ENCODE measurements at places on chromosomes 1 and 21. TPM values are rescaled to one million over a fixed set of nuclear protein-coding genes. Genes with fewer than 3 reads are reported as not detected.

UBL4B gene
- not detected for total RNA-seq

NTNG1 gene
- total RNA-seq, result 6.9 TPM

HENMT1 gene
- 5.7 TPM for total RNA-seq

- no peak overlapping the region for H3K27ac ChIP-seq
- no peaks in the 10 kb centered on the region for H3K36me3 ChIP-seq
- H3K27me3 ChIP-seq, result no peaks in the 10 kb centered on the region
- H3K4me1 ChIP-seq, result peaks cover 2% of the 10 kb centered on the region
- DNase-seq, result no peak
- no peak overlapping the region for H3K4me3 ChIP-seq
Measured at GRCh38 chr1:167344112-167344511, 123.4 kb downstream of the POU2F1 start.

- no peaks in the 10 kb centered on the region for H3K27me3 ChIP-seq
- peaks cover 24% of the 10 kb centered on the region for H3K4me1 ChIP-seq
- no peak for DNase-seq
- no peak overlapping the region for H3K4me3 ChIP-seq
- peak overlapping the region; percentile 1 for H3K27ac ChIP-seq
Measured at GRCh38 chr1:56453417-56454078, 125.8 kb downstream of the PLPP3 start.

SDE2 gene
- 17.1 TPM for total RNA-seq

KLHDC9 gene
- 7.1 TPM for total RNA-seq

GRCh38 chr1:41361495-41362356 lies 492 bp downstream of the FOXO6 start:
- peaks cover 6% of the 10 kb centered on the region for H3K4me1 ChIP-seq
- no peaks in the 10 kb centered on the region for H3K36me3 ChIP-seq
- no peak overlapping the region for H3K4me3 ChIP-seq
- no peaks in the 10 kb centered on the region for H3K27me3 ChIP-seq
- no peak for DNase-seq

DNA sequence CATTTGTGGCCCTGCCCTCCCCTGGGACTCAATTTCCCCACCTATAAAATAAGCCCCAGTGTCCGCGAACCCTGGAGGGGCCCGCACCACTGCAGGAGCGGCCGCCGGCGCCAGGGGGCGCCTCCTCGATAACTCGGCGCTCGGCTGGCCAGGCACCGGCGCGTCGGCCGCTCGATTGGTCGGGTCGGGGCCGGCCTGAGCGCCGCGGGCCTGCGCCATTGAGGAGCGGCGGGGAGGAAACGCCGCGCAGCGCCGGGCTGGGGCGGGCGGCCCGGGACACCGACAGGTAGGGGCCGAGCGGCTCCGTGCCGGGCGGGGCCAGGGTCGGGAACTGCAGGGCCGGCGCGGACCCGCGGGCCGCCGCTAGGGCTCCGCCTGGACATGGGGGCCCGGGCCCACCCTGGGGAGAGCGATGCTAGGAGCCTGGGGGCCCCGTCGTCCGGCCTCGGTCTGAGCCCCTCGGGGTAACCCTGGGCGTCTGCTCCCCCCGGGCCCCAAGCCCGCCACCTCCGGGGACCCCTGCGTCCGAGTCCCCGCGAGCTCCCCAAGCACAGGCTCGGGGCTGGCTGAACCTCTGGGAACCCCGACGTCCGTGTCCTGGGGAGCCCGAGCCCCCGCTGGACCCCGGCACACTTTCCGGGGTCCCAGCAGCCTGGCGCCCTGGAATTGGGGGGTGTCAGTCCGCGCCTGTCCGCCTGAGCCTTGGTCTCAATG lies at the start of gene VPS13D:
VPS13D (plus strand) TSS at position 196 of the 714 bp plus-strand sequence. CDS start 4,237 bp downstream, outside the sequence.
- H3K4me1 ChIP-seq, result peaks cover 4% of the 10 kb centered on the region
- H3K27ac ChIP-seq, result peak within 1 kb of the TSS; percentile 95
- H3K36me3 ChIP-seq, result no peaks in the 10 kb centered on the region
- peak within 1 kb of the TSS; percentile 96 for H3K4me3 ChIP-seq

DNA sequence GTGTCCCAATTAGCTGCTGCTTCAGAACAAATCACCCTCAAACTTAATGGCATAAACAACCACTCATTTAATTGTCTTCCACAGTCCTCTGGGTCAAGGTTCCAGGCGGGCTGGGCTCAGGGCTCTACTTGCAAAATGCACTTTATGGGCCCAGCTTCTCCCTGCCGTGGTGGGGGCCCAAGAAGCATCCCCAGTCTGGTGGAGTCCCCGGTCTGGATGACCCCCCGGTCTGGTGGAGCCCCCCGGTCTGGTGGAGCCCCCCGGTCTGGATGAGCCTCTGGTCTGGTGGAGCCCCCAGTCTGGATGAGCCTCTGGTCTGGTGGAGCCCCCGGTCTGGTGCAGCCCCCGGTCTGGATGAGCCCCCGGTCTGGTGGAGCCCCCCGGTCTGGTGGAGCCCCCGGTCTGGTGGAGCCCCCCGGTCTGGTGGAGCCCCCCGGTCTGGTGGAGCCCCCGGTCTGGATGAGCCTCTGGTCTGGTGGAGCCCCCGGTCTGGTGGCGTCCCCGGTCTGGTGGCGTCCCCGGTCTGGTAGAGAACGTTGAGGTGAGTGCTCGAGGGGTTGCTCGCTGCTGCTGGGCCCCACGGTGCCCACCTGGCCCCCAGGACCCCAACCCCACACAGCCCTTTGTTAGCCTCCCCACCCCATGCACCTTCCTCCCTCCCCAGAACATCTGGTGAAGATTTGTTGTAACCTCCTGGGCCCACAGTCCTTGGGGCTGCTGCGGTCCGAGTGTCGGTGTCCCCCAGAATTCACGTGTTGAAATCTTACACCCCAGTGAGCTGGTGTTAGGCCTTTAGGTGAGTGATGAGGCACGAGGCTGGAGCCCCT lies 33.8 kb downstream of the POFUT2 start:
- no peaks in the 10 kb centered on the region for H3K36me3 ChIP-seq
- DNase-seq, result no peak
- H3K4me1 ChIP-seq, result no peaks in the 10 kb centered on the region
- H3K4me3 ChIP-seq, result no peak overlapping the region
- no peak overlapping the region for H3K27ac ChIP-seq
- H3K27me3 ChIP-seq, result no peaks in the 10 kb centered on the region

HSPA6 gene
- 42.5 TPM for total RNA-seq

DNA sequence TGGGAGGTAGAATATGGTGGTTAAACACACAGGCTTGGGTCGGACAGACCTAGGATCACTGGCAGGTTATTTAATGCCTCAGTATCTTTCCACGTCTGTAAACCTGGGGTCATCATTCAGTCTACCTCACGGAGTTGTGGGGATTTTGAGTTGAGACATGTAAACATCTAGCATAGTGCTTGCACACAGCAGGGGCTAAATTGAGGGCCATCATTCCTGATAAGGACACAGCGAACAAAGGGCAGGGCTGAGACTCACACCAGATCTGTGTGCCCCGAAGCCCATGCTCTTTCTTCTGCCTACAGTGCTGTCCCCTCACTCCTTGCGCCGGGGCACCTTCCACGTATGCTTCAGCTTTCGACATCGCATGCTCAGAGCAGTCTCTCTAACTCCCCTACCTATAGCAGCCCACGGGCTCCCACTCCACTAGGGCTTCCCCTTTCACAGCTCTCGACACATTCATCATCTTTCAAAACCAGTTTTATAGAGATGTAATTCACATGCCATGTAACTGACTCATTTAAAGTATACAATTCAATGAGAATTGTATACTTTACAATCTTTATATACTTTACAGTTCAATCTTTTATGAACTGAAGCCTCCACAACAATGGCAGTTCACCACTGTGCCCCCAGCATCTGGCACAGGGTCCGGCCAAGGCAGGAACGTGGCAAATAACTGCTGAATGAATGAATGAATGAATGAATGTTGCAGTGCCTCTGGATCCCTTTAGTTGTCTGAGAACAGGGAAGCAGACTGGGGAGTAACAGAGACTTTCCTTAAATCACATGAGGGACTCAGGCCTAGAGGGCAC lies 48.0 kb downstream of the GPR161 start:
- peaks cover 7% of the 10 kb centered on the region for H3K4me1 ChIP-seq
- H3K27me3 ChIP-seq, result no peaks in the 10 kb centered on the region
- no peak overlapping the region for H3K27ac ChIP-seq
- peaks cover 5% of the 10 kb centered on the region for H3K36me3 ChIP-seq
- no peak overlapping the region for H3K4me3 ChIP-seq
